Caco-2 (cell line): ENCODE measurements at places on chromosomes 7 and 10. TPM values are rescaled to one million over a fixed set of nuclear protein-coding genes. Genes with fewer than 3 reads are reported as not detected.

GRCh38 chr7:159007364-159007995 is 137.2 kb downstream of the VIPR2 start:
- DNase-seq: no peak

DNA sequence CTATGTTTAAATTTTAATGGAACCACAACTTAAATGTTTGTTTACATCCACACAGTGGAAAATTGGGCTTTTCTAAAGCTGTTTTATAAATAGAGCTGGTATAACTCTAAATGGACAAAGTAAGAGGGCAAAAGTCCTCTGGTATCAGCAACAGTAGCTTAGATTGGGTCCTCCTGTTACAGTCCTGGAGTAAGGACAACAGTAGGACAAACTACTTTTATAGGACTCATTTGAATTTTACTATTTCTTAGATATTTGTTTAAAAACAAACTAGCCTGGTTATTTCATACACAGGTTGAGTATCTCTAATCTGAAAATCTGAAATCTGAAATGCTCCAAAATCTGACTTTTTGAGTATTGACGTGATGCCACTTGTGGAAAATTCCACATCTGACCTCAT is 8.4 kb downstream of the VCL start:
- no peak for DNase-seq

DNA sequence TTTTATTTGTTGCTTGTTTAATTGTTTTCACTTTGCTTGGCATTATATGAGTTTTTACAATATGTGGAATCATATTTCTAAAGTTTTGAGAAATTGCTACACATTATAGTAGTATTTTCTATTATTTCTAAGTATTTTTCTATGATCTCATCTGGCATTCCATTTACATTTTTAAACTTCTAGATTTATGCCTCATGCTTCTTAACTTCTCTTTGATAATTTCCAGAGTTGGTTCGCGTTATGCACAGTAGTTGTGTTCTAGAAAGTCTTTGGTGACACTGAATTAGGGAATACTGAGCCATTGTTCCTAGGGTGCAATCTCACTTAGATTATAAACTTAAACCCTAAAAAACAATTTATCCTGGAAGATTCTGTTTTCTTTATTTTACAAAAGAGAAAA is 129.2 kb downstream of the GNAI1 start:
- DNase-seq: no peak

Gene RPS24
- 2,311 and 2,407 TPM in 2 replicates for total RNA-seq

Gene LIPK
- not detected in 2 replicates for total RNA-seq

Gene ZPBP
- not detected in 2 replicates for total RNA-seq
